ENCODE measurements at places on chromosomes 11 and 22.

GRCh38 chr11:62081378-62082291, 42.2 kb upstream of the INCENP start:
- DNase-seq = peak; percentile 67

DNA sequence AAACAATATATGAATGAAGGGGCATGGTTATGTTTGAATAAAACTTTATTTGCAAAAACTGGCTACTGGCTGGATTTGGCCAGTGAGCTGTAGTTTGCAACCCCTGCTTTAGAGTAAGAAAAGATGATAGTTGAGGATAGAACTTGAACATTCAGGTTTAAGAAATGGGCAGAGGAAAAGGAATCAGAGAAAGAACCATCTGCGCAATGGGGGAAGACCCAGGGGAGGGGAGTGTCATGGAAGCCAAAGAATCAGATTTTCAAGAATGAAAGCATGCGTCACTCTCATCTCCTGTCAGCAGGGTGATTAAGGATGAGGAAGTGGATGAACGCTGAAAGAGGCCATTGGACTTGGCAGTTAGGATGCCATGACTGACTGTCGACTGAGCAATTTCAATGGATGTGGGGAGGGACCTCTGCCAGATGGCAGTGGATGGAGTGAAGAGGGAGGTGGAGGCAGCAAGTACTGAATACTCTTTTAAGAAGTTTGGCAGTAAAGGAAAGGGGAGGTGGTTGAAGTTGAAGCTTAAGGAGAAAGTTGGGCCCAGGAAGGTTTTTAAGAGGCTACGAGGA, 21.2 kb downstream of the FAT3 start:
- no peak for DNase-seq

DNA sequence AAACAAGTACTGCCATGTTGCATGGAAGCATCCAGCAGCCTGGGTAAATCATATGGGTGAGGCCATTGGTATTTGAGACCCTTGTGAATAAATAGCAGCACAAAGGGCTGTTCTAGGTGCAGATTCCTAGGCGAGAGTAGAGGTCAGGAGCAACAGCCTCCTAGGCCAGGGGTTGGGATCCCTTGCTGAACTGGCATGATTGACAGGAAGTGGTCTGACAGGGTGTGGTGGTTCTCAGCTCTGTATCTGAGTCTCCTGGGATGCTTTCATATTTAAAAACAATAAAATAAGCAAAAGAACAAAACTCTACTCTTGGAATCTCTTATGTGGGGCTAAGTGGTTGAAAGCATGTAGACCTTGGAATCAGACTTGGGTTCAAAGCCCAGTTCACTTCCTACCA, 35.8 kb downstream of the INSC start:
- no peak for DNase-seq

DNA sequence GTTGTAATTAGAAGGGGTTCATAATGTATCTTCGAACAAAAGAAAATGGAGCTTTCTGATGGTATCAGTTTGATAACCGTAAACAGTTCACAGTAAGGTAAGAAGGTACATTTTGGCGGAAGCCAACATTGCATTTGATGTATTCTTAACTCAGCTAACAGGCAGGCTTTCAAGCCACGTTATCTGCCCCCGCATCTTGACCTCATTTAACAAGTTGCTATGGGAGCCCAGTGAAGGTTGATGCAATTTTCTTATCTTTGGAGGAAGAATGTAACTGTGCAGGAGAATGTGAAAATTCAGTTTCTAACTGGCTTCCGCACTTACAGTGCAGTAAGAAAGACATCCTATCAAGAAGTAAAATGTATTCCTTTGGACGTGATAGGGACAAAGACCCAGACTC, 110.6 kb downstream of the ETS1 start:
- no peak for DNase-seq

DNA sequence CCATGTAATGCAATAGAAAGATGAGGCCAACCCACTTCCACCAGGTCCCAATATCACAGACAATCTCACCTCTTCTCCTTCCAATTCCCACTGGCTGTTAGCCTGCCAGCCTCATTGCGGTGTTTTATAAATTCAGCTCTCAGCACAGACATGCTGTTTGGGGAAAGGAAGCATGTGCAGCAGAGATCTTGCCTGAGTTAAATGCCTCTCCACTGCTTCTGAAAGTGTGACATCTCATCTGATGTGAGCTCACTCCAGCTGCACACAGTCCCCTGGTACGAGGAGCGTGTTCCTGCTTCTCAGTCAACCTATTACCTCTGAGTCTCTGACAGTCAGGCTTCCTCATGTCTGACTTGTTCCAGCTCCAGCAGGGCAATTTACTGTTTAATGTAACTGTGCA, 122.7 kb upstream of the GUCY1A2 start:
- DNase-seq = no peak

DNA sequence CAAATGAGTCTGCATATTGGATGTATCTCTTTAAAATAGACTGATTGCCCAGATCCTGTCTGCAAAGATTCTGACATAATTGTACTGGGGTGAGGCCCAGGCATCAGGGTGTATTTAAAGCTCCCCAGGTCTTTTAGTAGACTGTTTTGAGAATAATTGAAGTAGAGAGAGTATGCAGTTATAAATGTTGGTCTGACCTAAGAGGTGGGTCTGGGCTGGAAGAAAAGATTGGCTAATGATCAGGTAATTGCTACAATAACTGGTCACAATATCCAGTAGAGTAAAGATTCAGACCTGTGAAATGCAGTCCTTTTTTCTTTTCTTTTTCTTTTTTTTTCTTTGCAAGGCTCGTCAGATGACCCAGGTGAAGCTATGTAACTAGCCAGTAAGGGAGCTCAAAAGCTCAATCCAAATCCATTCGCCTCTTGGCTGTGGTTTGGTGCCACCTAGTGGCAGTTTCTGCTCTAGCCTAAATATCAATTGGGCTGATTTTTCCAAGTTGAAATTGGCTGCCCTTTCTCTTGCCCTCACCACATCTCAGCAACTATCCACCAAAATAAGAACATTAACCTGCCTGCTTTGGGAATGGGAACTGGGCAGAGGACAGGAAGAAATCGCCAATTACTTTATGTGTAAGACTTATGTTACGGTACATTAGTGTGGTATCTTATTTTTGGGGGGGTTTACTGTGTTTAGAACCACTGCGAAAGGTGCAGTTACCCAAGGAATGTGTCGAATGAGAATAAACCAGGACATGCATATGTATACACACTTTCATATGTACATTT, 45.9 kb downstream of the ZNF143 start:
- peak; percentile 82 for DNase-seq

DNA sequence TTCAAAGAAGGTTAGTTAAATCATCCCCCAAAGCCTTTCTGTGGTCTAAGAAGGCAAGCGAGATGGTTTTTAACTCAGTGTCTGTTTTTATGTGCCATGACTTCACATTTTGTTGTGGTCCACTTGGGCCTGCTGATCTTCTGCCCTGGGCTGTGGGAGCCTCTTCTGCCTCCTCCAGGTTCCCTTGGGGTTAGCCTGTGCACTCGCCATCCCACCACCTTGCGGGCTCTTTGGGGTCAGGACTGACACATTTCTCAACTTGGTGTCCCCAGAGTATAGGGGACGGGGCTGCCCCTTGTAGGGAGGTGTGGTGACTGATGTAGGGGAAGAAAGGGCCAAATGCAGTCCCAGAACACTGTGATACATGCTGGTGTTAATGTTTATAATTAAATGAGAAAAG, 207.0 kb downstream of the TBC1D22A start:
- no peak for DNase-seq

DNA sequence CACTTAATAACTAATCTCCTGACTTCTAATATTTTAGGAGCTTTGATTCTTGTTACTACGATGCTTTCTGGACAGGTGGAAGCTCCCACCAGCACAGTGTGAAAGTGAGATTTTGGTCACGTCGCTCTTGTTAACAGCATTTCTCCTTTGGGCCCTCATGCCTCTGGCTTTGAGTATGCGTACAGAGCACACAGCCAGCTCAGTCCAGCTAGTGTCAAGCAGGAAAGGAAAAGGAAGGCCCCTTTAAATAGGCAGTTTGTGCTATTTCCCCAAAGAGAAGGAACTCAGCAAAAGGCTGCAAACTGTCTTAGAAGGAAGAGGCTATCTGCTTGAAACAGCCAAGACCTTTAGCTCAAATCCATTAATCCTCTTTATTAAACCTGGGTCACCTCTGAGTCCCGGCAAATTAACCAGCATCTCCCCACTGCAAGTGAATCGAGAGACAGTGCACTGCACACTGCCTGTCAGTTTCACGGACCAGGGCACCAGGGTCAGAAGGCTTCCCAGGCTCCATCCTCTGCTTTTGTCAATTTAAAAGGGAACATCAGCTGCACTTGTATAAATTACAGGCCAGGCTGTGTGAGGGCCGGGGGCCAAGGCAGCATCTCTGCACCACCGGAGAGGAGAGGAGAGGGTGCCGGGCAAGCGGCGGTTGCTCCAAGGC, 34.7 kb downstream of the OPCML start:
- DNase-seq = no peak

DNA sequence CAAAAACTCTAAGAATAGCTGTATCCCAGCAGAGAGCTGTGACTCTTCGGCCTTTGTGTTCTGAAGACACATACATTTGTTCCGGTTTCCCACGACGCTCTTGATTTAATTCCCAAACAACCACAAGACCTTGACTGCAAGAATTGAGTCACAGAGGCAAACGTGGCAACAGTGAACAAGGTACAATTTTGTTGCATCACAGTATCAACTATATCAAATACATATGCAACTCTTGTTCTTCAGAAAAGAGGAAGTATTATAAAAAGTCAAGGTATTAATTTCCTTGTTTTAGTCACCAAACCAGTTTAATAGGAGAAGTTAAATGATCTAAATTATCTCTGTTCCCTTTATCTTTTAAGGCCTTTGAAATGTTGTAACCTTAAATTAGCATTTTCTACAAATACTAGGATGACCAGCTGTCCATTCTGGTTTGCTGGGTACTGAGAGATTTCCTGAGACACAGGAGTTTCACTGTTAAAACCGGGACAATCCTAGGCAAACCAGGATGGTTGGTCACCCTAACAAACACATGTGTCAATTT, 11.1 kb downstream of the HPS5 start:
- peak; percentile 76 for DNase-seq

- DNase-seq = peak; percentile 85
These were observed 125.0 kb upstream of the ARHGAP42 start for GRCh38 chr11:100562128-100562527.

GRCh38 chr11:78046486-78046854, 17.2 kb upstream of the THRSP start:
- DNase-seq = no peak

GRCh38 chr11:109729761-109730160, 307.8 kb downstream of the C11orf87 start:
- DNase-seq = no peak

GRCh38 chr11:125180413-125181305, 16.1 kb downstream of the PKNOX2 start:
- DNase-seq = peak; percentile 87

DNA sequence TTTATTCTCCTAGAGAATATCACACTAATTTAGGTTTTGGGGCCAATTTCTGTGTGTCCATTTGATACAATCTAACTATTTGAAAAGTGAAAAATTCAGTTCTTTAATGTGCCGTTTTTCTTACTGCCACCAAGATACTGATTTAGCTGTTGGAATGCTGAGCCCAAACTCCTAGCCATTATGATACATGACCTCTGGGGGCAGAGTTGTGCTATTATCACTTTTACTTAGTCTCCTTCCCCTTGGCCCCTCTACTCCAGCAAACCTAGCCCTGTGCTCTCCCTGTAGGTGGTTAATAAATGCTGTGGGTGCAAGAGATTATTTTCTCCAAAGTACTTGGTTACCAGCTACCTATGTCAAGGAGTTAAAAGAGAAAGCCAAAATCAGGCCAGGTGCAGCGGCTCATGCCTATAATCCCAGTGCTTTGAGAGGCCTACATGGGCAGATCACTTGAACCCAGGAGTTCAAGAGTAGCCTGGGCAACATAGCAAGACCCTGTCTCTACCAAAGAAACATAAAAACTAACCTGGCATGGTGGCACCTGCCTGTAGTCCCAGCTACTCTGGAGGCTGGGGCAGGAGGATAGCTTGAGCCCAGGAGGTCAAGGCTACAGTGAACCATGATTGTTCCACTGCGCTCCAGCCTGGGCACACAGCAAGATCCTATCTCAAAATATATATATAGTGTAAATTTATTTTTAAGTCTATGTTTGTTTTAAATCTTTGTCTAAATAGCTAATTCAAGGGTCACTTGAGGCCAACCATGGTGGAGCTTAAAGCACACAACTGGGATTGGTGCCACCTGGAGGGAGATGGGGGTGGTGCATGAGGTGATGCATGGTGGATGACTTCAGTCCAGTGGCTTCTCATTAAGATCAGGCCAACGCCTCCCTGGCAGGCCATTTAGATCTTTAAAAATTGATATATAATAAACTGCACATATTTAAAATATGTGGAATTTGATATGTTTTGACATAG, 193.2 kb upstream of the PLET1 start:
- peak; percentile 8 for DNase-seq

DNA sequence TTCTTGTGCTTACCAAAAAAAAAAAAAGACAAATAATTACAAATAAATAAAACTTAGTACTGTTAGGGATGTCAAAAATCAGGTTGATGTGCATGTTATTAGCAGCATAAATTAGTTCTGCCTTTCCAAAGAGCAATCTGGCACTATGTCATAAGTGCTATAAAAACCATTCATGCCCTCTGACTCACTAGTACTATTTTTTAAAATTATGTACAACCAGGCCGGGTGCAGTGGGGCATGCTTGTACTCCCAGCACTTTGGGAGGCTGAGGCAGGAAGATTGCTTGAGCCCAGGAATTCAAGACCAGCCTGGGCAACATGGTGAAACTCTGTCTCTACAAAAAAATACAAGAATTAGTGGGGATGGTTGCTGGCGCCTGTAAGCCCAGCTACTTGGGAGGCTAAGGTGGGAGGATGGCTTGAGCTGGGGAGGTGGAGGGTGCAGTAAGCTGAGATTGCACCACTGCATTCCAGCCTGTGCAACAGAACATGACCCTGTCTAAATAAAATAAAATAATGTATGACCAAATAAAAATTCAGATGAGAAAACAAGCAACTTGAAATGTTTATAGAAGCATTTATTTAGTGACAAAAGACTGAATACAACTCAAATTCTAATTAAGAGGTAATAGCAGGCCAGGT, 25.3 kb downstream of the UEVLD start:
- DNase-seq = no peak

DNA sequence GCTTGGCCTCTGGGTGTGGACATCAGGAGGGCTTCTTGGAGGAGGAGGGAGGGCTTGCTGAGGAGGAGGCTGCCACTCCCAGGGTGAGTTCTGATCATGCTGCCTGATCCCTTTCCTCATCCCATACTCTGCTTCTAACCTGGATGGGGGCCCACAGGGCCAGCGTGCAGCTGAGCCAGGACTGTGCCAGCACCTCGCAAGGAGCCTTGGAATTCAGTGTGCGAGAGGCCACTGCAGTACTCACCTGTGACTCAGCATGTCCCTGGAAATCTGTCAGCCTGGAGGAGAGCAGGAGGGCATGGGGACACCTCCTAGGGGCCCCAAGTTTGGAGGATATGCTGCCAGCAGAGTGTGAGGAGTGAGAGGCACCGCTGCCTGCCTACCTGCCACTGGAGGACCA, 4.2 kb upstream of the GAB4 start:
- no peak for DNase-seq

DNA sequence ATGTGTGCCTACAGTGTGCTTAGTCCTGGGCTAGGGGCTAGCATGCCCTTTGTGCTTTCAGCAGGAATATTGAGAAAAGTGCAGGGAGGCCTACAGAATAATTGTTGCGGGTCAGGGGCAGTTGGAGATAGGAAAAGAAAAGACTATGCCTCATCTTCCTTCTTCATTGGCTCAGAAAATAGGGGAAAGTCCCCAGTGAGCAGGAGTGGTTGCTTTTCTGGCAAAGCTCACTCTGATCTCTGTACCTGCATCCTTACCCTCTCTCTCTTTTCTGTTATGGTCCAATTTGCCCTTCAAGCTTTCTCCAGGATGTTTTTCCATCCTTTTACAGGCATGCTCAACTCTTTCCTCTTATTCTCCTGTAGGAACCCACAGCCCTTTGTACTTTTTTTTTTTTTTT, 29.5 kb upstream of the RRM1 start:
- DNase-seq = no peak
